ENCODE measurements at places on chromosomes 2 and 18.

DNA sequence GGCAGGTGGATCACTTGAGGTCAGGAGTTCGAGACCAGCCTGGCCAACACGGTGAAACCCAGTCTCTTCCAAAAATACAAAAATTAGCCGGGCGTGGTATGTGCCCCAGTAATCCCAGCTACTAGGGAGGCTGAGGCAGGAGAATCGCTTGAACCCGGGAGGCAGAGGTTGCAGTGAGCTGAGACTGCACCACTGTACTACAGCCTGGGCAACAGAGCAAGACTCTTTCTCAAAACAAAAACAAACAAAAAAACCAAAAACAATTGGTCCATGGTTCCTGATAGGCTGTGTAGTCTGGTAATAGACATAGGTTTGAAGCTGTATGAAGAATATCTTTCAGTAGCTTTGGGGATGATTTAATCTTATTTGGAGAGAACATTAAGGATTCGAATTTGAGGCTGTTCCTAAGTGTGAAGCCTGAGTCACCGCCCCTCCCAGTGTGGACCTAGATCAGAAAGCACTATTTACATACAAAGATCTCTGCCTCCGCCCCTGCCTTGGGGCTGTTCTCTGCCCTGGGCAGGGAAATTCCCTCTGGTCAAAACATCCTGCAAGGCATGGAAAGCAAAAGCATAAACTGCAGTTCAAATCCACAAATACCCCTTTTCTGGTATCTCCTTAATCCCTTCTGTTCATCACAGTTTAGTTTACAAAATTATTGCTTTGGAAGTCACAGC is 52.8 kb upstream of the PMAIP1 start:
- peak; percentile 19 for DNase-seq

- DNase-seq = no peak
Observed at GRCh38 chr18:830315-830901, 18.4 kb upstream of the YES1 start.

- DNase-seq = no peak
Observed at GRCh38 chr2:222623756-222624309, 32.1 kb downstream of the FARSB start.

- DNase-seq = peak; percentile 63
Observed at GRCh38 chr2:68936427-68936826, 16.3 kb downstream of the GKN2 start.

DNA sequence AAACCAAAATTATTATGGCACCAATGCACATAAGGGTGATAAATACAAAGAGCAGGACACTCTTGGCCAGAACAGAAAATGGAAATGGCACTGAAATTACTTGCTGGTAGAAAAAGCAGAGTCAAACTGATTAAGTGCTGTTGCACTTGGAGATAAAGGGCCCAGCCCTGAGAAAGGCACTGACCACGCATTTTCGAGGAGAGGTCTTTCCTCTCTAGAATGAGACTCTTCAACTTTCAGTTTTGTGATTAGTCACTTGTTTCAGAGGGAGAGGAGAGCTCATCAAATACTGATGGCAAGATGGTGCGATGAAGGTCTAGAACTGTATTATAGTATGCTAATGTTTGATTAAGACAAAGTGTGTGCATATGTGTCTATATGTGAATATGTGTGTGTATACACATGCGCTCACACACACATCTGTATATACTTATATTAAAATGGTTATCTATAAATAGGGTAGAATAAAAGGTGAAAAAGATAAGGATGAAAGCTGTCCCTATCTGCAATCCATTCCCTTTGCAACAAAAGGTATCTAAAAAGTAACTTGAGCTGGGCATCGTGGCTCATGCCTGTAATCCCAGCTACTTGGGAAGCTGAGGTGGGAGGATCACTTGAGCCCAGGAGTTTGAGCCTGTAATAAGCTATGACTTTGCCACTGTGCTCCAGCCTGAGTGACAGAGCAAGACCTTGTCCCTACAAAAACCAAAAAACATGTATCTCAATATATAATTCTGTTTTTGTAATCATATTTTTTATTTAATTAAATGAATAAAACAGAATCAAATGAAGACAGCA is 48.8 kb upstream of the ZDBF2 start:
- DNase-seq = no peak

DNA sequence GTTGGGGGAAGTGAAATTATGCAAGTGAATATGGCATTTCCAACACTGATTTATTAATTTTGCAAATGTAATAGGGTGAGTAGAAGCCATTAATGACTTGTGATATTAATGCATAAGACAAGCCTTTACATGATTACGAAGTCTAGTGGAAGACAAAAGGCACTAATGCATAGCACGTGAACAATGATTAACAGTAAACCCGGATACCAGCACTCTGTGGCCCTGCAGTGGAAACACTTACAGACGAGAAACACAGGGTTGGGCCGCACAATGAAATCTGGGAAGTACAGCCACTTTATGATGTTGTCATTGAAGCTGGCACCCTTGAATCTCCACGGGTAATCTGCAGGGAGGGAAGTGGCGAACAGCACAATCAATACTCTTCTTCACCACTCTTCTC is 233.4 kb downstream of the NAPG start:
- no peak for DNase-seq

- no peak for DNase-seq
Observed at GRCh38 chr2:94999431-94999883, 26.1 kb upstream of the MAL start.

DNA sequence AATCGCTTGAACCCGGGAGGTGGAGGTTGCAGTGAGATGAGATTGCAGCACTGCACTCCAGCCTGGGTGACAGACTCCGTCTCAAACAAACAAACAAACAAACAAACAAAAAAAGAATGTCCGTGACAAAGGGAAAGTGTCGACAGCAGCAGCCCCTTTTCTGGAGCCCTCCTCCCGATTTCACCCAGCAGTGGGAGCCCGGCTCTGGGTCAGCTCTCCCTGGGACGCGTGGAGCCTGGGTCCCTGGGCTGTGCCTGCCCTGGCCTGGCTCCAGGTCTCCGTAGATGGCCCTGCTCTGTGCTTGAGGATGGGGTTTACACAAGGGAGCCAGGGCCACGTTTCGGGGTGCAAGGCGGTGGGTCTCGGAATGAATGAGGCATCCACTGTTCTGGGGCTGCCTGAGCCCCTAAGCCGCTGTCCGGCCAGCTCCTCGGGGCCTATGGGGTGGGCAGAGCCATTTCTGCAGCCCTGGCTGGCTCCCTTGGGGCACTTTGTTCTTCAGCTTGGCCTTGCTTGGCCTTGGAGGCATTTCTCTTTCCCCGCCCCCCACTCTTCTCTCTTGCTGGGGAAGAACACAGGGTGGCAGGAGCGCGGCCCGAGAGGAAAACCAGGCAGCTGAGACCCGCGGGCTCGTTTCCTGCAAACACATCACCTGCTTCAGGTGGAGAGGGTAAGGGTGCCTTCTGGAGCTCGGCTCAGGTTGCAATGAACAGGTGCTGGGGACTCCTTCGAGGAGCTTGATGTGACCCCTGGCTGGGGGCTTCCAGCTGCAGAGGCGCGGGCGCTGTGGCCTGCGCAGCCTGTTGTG is 29.1 kb downstream of the RTP5 start:
- no peak for DNase-seq

GRCh38 chr2:71813315-71813714 is 334.3 kb downstream of the CYP26B1 start:
- DNase-seq = no peak

GRCh38 chr2:222256250-222256649 is 42.5 kb downstream of the PAX3 start:
- DNase-seq = no peak

DNA sequence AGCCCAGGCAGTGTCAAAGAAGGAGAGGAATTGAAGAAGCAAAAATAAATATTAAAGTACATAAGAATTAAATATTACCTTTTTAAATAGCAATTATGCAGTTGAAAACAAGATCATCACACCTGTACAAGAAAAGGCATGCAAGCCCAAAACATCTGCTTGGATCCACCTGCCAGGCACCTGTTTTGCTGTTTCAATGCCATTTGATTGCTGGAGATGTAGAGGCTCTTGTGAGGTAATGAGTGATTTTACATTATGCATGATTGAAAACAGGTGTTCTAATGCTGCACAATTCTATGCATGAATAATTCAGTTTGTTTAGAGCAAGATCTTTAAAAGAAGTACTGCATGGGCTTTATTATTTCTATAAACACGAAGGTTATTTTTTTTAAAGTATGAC is 700.6 kb upstream of the ZEB2 start:
- no peak for DNase-seq

GRCh38 chr18:39846265-39846664 is 2108.8 kb upstream of the PIK3C3 start:
- DNase-seq = no peak

- no peak for DNase-seq
Observed at GRCh38 chr2:235045973-235046343, 94.1 kb downstream of the SH3BP4 start.

- no peak for DNase-seq
Observed at GRCh38 chr2:241599615-241600014, 37.3 kb downstream of the THAP4 start.

- no peak for DNase-seq
Observed at GRCh38 chr2:60091894-60092293, 461.6 kb downstream of the BCL11A start.

DNA sequence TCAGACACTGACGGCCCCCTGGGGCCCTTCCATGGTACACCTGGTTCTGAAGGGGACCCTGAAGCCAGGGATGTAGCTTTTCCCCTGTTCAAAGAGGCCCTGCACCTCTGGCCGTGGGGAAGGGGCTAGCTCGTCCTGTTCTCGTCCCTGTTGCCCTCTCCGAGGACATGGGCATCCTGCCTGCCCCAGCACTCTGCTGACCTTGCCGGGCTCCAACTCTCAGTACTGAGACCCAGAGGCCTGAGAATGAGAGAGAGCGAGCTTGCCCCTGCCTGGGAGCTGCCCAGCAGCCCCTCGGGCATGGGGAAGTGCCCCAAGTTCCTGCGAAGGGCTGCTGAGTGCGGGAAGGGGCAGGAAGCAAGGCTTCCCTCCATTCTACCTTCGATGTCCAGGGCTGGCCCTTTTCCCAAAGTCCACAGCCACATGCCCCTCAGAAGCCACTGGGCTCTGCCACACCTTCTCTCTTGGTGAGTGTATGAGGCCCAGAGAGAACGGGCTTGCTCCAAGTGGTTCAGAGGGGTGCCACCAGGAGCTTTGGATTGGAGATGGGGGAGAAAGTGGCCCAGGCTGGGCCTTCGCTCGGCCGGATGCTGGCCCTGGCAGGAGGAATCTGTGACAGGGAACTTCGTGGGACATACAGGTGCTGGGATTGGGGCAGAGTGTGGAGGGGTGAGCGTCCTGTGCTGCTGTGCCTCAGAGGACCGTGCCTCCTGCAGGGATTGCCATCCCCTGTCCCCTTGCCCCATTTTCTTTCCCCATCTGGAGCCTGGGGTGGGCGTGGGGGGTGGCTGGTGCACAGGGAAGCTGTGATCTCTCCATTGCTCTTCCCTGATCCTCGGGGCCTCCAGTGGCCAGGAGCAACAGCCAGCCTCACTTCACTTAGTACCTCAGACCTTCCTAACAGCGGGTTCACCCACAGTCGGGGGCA is 50.8 kb downstream of the KCNIP3 start:
- DNase-seq = no peak

DNA sequence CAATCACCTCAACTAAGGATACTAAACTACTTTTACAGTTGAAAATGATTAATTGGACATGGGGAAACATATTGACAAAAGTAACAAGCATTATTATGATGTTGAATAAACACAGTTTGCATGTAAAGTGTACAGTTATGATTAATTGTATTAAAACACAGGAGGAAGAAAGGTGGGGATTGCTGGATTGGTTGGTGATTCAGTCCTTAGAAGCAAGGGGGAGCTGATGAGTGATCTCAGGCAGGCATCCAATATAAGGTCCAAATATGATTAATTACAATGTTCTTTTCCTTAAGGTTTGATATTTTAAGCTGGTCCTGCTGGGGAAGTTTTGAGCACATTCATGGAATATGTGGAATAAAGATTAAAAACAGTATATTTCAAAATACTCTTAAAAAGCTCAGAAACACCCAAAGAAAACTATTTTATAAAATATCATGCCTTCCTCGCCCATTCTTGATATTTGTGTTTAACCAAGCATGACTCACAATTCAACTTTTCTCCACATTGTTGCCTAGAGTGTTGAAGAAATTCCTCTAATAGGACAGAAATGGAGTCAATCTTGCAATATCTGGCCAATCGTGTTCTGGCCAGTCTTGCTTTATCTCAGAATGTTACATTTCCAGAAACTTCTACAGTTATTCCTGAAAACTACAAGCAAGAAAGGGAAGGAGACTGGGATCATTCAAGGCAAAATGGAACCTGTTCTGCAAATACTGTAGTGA is 268.2 kb downstream of the RPIA start:
- DNase-seq = no peak

DNA sequence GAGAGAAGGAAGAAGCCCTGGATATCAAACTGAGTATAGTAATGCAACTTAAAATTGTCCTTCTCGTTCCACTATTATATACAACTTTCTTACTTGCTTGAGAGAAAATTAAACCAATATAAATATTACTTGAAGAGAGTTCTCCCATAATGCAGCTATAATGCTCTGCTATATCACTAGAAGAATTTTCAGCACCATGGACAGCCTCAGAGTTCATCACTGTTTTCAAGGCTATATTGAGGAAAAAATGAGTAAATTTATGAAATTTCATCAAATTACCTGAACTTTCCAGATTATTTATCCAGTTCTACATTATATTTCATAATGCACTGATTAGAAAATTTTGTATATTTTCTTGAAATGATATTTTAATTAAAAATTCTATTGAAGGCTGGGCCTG is 1053.5 kb upstream of the FAM98A start:
- peak; percentile 22 for DNase-seq

DNA sequence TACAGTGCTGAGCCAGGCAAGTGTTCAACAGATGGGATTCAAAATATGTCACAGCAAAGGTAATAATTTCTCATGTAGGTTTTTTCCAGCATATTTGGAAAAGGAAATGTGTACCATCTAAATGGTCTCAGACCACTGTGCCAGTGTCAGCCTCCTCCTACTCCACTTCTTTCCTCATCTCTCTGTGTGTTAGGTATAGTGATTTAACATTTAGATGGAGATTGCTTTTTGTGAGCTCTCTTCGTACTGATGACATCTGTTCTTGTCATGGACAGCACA is 80.9 kb upstream of the TSPYL6 start:
- DNase-seq = no peak

DNA sequence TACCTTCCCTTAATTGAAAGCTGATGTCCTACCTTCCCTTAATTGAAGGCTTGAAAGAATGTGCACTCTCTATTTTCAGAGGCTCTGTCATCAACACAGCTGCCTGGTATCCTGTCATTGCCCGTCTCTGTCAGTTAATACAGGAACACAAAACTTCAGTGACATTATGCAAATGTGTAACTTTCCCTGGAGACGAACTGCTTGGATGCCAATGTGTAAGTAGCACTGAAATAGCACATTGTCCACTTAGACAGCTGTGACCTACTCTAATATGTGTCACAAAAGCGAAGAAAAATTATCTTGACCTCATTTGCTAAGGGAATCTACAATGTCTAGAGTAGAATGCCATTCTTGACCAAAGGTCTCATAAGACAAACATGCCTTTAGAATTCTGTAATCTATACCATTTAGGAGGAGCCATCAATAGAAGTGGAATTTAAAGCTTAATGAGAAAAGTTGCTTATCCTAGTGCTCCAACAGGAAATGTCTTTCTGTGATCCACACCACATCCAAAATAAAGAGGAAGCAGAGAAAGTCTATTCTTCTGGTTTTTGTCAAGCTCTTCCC is 138.1 kb downstream of the BARD1 start:
- no peak for DNase-seq

- DNase-seq = peak; percentile 56
Observed at GRCh38 chr2:17422061-17422460, 96.2 kb downstream of the RAD51AP2 start.

- no peak for DNase-seq
Observed at GRCh38 chr2:11753452-11753885, 7.0 kb downstream of the LPIN1 start.

All from RCC 7860 (cell line).